ENCODE measurements at places on chromosomes 13 and 19.

GRCh38 chr13:50512474-50513299, 330.8 kb downstream of the DLEU7 start:
- DNase-seq: peak; percentile 39

- DNase-seq: no peak
Observed at GRCh38 chr13:97798836-97799235, 154.6 kb upstream of the IPO5 start.

DNA sequence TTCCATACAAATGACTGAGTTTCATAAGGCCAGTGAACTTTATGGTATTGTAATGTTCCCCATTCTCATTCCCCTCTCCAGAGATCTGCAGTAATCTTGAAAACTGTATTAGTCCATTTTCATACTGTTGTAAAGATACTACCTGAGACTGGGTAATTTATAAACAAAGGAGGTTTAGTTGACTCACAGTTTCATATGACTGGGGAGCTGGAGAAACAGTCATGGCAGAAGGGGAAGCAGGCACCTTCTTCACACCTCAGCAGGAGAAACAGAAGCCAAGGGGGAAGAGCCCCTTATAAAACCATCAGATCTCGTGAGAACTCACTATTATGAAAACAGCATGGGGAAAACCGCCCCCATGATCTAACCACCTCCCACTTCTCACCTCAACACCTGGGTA, 318.7 kb upstream of the KLF12 start:
- DNase-seq: no peak

DNA sequence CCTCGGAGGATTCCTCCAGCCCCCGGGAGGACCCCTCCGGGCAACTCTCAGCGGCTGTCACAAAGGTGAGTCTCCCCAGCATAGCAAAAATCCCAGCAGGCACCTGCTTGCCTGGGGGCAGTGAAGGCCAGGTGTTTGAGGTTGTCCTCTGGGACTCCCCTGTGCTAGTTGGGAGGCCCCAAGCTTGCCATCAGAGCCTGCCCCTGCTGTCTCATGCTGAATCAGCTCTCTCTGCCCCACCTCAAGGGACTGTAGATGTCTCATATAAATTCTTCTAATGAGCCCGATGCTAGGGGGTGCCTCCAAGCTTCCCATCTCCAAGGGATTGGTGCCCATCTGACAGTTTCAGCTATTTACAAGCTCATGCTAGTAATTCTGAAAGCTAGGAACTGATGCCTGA, 53.6 kb downstream of the NWD1 start:
- no peak for DNase-seq

DNA sequence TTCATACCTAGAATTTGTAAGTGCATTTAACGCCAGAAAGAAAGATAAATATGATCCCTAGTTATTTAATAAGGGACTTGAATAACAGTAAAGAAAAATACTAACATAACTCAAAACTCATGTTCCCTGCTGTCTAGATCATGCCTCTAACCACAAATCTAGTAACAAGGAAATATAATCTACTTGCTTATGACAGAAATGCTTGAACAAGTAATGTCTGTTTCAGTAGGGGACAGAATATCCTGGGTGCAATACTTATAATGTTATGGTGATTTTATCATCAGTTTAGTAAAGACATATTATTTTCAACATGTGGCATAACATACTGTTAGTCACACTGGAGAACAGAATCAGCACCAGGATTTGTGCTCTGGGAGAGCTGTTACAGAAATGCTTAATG, 861.9 kb upstream of the SLITRK1 start:
- DNase-seq: no peak

DNA sequence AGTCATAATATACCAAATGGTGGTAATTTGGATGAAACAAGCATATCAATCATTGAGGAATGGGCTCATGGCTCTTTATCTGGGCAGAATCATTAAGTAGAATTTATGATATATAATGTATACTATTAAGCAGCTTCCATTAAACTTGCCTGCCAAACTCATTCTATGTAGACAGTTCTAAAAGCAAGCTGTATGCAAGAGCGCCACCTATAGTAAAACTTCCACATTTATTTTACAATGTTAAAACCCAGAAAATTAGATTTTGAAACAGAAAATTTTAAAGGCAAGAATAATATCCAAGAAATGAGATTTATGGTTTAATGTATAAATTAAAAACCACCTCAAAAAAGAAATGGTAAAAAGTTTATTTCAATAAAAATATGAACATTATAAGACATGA, 161.5 kb downstream of the MZT1 start:
- DNase-seq: no peak

- DNase-seq: peak; percentile 97
Observed at GRCh38 chr19:12791345-12792050, at the start of gene JUNB. Gene JUNB, plus strand, starts transcription at chr19:12791486. Its CDS starts 286 bp downstream, at chr19:12791772.

DNA sequence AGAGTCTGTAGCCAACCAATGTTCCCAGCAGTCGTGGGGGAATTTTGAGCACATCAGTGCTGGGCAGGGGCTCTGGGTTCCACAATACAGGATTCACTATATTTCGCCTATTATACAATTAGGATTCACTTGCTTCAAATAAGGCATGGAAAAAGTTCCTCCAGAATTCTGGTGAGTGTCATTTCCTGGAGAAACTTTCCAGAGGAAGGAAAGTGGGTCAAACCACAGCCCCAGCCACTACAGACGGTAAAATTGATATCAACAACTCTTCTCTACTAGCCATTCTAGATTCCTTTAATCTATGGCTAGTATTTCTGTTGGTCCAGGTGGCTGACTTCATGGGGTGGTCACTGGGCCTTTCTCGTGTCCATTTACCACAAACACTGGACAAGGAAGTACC, 10.5 kb downstream of the MYCBP2 start:
- DNase-seq: no peak

- DNase-seq: peak; percentile 28
Observed at GRCh38 chr19:54905803-54906511, at the start of gene NCR1. Gene NCR1, plus strand, starts transcription at chr19:54906148. Its CDS starts 40 bp downstream, at chr19:54906188.

DNA sequence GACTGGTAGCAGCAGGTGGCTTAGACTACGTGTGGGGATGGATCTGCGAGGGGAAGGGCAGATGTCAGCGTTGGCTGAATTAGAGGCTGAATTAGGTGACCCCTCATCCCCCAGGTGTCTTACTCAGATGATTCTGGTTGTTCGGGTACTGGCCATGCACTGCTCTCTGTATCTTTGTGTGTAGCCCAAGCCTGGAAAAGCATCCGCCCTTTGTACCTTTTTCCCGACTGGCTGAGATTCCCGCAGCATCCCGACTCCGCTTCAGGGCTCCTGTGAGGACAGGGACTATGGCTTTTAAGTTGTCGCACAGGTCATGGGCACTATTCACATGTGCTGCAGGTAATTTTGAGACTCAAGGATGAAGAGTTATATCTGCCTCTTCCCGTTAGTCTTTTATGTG, 7.2 kb downstream of the TFDP1 start:
- no peak for DNase-seq

DNA sequence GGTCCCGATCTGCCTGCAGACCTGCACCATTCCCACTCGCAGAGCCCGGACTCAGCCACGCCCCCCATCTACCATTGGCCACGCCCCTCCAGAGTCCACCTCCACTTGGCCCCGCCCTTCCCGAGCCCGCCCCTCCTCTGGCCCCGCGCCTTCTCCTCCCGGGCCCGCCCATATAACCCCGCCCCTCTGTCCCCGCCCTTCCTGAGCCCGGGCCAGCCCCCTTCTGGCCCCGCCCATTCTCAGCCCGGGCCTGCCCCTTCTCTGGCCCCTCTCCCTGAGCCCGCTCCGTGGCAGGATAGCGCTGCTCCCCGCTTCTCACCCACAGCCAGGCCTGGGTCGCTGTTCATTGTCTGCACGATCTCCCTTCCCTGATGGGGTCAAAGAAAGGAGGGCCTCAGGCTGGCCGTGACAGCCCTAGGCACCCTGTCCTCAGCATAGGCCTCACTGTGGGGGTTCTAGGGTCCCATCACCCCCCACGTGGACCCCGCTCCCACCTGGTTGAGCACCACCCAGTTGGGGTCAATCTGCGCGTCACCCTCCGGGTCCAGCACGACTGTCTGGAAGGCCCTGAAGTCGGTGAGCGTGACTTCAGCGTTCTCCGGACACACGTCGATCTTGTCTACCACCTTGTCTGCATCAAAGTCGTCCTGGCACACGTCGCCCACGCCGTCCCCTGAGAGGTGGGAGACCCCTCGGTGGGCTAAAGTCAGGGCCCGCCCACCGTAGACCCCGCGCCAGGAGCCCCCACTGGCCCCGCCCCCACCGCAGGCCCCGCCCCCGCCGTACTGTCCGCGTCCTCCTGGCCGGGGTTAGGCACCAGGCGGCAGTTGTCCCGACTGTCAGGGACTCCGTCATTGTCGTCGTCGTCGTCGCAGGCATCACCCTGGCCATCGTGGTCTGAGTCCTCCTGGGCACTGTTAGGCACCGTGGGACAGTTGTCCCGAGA, 5.7 kb downstream of the COMP start:
- peak; percentile 67 for DNase-seq

GRCh38 chr19:23075031-23075733, 41.6 kb upstream of the ZNF730 start:
- no peak for DNase-seq

GRCh38 chr13:79825959-79826358, 345.0 kb downstream of the NDFIP2 start:
- no peak for DNase-seq

GRCh38 chr19:7333198-7334118, 15.3 kb upstream of the ARHGEF18 start:
- no peak for DNase-seq

DNA sequence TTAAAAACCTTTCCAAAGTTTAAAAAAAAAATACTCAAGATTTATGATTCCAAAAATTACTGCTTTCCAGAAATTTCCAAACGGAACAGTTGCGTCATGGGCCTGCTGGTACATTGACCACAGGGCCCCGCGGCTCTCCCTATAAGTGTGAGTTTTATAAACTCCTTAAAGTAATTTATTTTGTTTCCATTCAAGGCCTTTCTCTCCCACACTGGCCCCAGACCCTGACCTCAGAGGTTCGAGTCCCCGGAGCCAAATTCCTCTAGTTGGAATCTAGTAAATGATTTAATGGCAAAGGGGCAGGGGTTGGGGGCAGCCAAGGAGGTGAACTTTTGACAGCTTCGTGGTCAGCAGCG, 97.5 kb downstream of the INSR start:
- no peak for DNase-seq

- no peak for DNase-seq
Observed at GRCh38 chr13:43544011-43544410, 242.8 kb downstream of the ENOX1 start.

DNA sequence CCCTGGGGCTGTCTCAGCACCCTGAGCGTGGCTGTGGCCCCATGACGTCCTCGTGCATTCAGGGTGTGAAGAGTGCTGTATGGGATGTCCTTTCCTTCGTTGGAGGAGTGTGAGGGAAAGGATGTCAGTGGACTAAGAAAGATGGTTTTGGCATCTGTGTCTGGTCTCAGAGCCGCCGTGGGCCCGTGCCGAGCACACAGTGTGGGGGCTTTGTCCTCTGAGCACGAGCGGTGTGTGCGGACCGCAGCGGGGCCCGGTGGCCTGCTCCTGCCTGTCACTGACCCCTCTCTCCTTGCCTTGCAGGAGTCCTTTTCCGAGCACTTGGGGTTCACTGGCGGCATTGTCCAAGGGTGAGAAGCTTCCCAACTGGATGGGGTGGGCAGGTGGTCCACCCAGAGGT, 63.3 kb upstream of the LDLR start:
- no peak for DNase-seq

- DNase-seq: peak; percentile 19
Observed at GRCh38 chr19:15124572-15125231, 17.5 kb downstream of the SYDE1 start.

DNA sequence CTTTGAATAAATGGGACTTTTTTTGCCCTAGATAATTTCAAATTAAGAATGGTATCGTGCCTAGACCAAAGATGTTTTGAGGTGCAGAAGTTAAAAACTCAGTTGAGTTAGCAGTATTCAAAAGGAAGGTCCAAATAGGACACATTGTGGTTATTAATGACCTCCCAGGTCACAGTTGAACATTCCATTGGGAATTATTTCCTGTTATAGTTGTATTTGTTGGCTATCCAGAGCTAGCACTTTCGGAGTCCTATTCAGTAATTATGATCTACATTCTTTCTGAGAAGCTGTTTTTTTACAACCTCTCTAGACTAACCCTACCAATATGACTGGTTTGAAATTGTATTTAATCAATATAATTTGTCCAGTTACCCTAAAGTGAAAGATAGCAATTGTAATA, 83.7 kb downstream of the MAB21L1 start:
- no peak for DNase-seq

Measured in stimulated activated naive CD8-positive, alpha-beta T cell treated with anti-CD3 and anti-CD28 coated beads, Interleukin-15, amount 100 ng/mL, for 72 hours (primary cell).